Occipital lobe (tissue), 3 donors: ENCODE measurements at places on chromosomes 6 and 20. TPM values are rescaled to one million over a fixed set of nuclear protein-coding genes. Genes with fewer than 3 reads are reported as not detected.

Gene SESN1
- 38.8 TPM for total RNA-seq

Gene PKIG
- 19.8 TPM for total RNA-seq

Gene HCK
- total RNA-seq: 3.3 TPM

Gene C6orf47
- total RNA-seq: 16.2 TPM

Gene ECT2L
- 0.31 TPM for total RNA-seq

Gene FBXO5
- total RNA-seq: 6.4 TPM

Gene CHMP4B
- total RNA-seq: 26.4 TPM

Gene EYS
- 0.78 TPM for total RNA-seq

Gene SYNDIG1
- 32.6 TPM for total RNA-seq

Gene GGTLC1
- total RNA-seq: not detected

Gene MLIP
- total RNA-seq: 8.6 TPM

Gene RNF39
- total RNA-seq: not detected

Gene FOXF2
- 1.2 TPM for total RNA-seq

Gene OGFR
- 21.5 TPM for total RNA-seq

Gene SIM1
- not detected for total RNA-seq

Gene BPIFB1
- total RNA-seq: not detected

Gene CPNE5
- 4.8 TPM for total RNA-seq

Gene MUCL3
- not detected for total RNA-seq

Gene BHLHE23
- total RNA-seq: not detected

Gene SSTR4
- total RNA-seq: not detected

Gene CST7
- total RNA-seq: 0.31 TPM

Gene FAM209B
- not detected for total RNA-seq

Gene PLN
- total RNA-seq: 0.47 TPM

Gene OR2H2
- not detected for total RNA-seq

Gene IP6K3
- not detected for total RNA-seq

Gene FABP7
- total RNA-seq: 1,309 TPM

Gene ADGRF4
- total RNA-seq: not detected

Gene ASIP
- not detected for total RNA-seq

Gene BNIP5
- total RNA-seq: not detected

Gene LYRM4
- 16.2 TPM for total RNA-seq

Gene KHDRBS2
- 66.8 TPM for total RNA-seq

Gene BCAS1
- total RNA-seq: 3.0 TPM

Gene TUBE1
- 42.1 TPM for total RNA-seq

Gene SLC24A3
- total RNA-seq: 17.8 TPM

Gene LKAAEAR1
- 0.78 TPM for total RNA-seq

Gene CYP39A1
- total RNA-seq: 2.3 TPM

Gene MDFI
- 11.7 TPM for total RNA-seq

Gene TXLNB
- 0.62 TPM for total RNA-seq

Gene CST4
- total RNA-seq: not detected

Gene HTR1B
- 0.94 TPM for total RNA-seq

Gene POM121L2
- total RNA-seq: not detected

Gene NMBR
- total RNA-seq: 12.6 TPM

Gene MYO6
- 15.8 TPM for total RNA-seq

Gene TMEM170B
- 59.0 TPM for total RNA-seq

Gene NHLRC1
- total RNA-seq: 2.8 TPM

Gene ABHD12
- 39.0 TPM for total RNA-seq

Gene SLC17A4
- total RNA-seq: not detected

Gene PRRT1
- total RNA-seq: 0.78 TPM
